Stimulated activated CD8-positive, alpha-beta memory T cell treated with anti-CD3 and anti-CD28 coated beads, Interleukin-4, amount 100 ng/mL, for 1 hour (primary cell): ENCODE measurements at places on chromosomes 1 and 21.

- DNase-seq: no peak
Observed at GRCh38 chr1:59007820-59008598, 224.2 kb upstream of the JUN start.

GRCh38 chr1:111565079-111565478, 54.5 kb upstream of the RAP1A start:
- DNase-seq: no peak

GRCh38 chr1:186535388-186536133, 74.6 kb upstream of the PDC start:
- no peak for DNase-seq

GRCh38 chr1:18183533-18183932, 75.9 kb downstream of the IGSF21 start:
- no peak for DNase-seq
